Smooth muscle cell of the brain vasculature (primary cell): ENCODE measurements at places on chromosomes 6 and 20.

DNA sequence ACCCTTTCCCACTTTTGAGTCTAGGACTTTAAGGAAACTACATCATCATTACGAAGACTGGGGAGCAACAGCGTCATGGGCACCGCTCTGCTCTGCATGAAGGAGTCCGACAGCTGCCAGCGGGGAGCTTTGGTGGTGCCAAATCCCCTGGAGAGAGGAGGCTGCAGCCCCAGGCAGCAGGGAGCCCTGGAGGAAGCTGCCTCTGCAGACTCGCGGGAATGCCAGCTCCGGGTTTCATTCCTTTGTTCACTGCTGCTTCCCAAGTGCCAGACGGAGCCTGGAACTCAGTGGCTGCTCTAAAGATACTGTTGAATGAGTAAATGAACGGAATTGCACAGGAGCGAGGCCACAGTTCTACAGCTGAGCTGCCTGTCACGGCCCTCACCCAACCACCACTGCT, 196.5 kb upstream of the THBS2 start:
- DNase-seq = no peak

DNA sequence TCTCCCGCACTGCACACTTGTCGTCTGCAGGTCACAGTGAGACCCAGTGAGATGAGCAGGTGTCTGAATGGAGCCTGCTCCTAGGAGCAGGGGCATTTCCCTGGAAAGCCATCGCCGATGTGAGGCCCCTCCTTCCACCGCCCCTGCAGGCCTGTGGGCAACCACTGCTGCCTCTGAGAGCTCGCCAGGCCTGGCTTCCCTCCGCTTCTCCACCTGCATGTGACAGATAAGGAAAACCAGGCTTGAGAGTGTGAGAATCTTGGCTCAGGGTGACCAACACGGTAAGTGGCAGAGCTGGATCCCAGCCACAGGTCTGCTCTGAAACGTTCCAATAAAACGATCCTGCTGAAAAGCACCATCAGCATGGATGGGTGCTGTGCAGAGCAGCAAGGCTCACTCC, 332.8 kb downstream of the CDH4 start:
- DNase-seq = no peak

- DNase-seq = no peak
Measured at GRCh38 chr6:76770281-76770680, 693.0 kb downstream of the HTR1B start.

GRCh38 chr6:168915242-168915641, 338.4 kb downstream of the THBS2 start:
- DNase-seq = no peak

DNA sequence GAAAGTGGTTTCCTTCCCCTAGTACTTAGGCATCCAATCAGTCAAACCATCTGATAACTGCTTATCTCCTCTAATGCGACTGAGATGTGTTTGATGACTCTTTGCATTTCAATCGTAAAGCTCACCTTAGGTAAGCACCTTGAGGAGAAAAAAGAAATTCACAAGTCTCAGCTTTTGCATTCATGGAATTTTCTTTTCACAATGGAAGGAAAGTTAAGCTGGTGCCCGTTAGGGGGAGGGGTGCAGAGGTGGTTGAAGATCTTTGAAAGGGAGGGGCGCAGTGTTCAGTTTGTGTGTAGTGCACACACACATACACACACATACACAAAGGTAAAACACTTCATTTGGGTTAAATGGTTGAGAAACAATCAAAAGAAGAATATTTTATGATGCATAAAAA, 87.1 kb upstream of the SALL4 start:
- DNase-seq = no peak

- no peak for DNase-seq
Measured at GRCh38 chr20:25355011-25355595, 35.5 kb downstream of the ABHD12 start.

DNA sequence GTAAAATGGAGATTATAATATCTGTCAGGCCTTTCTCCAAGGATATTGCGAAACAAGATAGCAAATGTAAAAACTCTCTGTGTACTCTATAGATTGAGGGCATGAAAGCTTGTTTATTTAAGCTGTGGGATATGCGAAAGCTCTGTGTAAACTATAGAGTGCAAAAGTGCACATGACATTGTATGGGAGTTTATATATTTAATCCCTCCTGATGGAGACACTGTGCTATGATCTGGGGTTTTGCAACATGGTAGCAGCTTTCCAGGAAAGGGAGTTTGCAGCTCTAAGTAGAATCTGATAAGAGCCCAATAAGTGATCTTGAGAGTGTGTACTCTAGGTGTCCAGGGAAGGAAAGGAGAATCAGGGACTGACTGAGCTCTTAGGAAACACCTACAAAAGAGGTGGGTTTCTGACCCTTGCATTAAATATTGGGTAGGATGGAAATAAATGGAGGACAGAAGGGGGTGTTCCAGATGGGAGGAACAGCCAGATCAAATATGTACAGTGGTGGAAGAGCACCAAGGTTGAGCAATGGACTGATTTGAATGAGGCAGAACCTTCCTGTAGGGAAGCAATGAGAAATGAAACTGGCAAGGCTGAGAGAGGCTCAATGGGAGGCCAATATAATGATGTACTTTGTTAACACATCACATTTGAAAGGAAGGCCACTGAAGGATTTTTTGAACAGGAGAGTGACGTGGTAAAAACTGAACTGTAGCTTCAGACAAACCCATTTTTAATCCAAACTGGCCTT, 450.1 kb downstream of the GJA1 start:
- DNase-seq = no peak

- DNase-seq = no peak
Measured at GRCh38 chr6:104046426-104046825, 813.3 kb downstream of the HACE1 start.

GRCh38 chr20:41089555-41089954, 47.8 kb upstream of the PLCG1 start:
- no peak for DNase-seq

GRCh38 chr6:154606457-154606856, 96.0 kb upstream of the CNKSR3 start:
- DNase-seq = no peak

DNA sequence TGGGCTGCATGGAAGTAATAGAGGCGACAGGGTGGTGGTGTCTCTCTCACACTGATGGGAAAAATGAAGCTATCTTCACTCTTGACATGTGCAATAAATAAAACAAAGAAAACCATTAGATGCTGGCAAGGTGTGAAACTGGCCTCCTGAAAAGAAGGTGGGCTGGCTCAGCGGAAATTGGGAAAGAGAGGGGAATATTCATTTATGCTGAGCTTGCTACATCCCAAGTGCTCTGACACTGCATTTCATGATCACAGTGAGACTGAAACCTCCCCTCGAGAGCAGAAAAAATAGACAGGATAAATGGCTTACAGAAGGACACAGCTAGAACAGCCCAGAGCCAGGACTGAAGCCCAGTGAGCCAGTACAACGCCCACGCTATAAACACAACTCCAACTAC, 112.1 kb upstream of the SMLR1 start:
- DNase-seq = no peak

- no peak for DNase-seq
Measured at GRCh38 chr6:100269189-100269588, 195.5 kb downstream of the SIM1 start.

- no peak for DNase-seq
Measured at GRCh38 chr20:41118632-41119031, 18.7 kb upstream of the PLCG1 start.

- no peak for DNase-seq
Measured at GRCh38 chr6:21744331-21744730, 150.8 kb downstream of the SOX4 start.

- DNase-seq = peak; percentile 40
Measured at GRCh38 chr6:3489027-3489757, 32.3 kb upstream of the SLC22A23 start.

- no peak for DNase-seq
Measured at GRCh38 chr6:156416391-156416790, 360.8 kb upstream of the ARID1B start.

DNA sequence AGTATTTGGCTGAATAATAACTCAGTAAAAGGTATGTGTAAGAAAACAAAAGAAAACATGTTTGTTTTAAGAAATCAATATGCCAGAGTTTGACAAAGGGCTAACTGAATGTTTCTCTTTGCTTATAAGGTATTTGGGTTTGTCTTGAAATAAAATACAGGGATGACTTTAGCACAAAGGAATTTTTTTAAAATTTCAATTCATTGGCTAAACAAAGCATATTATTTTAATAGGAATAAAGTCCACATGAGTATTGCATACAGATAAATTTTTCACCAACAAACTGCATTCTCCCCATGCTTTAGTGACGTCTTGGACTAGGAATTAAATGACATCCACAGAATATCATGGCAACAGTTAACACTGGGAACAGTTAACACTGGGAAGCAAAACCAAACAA, 480.0 kb upstream of the JAG1 start:
- no peak for DNase-seq

- no peak for DNase-seq
Measured at GRCh38 chr20:45061244-45061643, 39.7 kb downstream of the KCNS1 start.

GRCh38 chr6:41247288-41247865, 19.2 kb downstream of the TREML4 start:
- DNase-seq = no peak

DNA sequence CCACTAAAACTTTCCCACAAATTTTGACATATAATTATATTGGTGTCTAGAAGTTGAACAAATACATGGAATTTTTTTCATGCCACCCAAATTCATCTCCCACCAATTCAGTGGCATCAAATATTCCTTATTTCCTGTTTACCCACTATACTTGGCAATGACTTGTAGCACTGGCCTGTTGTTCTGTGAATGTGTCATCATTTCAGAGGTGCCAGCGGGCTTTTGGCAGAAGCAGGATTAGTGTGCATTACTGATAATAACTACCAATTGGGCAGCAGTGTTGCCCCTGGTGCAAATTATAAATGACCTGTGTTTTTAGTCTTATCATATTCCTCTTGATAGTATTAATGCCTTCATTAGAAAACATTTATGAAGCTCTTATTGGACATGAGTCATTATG, 121.3 kb downstream of the TFAP2B start:
- DNase-seq = no peak

GRCh38 chr6:147209762-147210449, 5.7 kb downstream of the STXBP5 start:
- DNase-seq = no peak

GRCh38 chr6:23977706-23978105, 148.3 kb upstream of the NRSN1 start:
- no peak for DNase-seq

- no peak for DNase-seq
Measured at GRCh38 chr6:67200626-67201403, 1434.3 kb upstream of the ADGRB3 start.

GRCh38 chr6:21158873-21159272, 434.7 kb upstream of the SOX4 start:
- no peak for DNase-seq

- DNase-seq = no peak
Measured at GRCh38 chr6:40556023-40556422, 31.1 kb downstream of the LRFN2 start.

DNA sequence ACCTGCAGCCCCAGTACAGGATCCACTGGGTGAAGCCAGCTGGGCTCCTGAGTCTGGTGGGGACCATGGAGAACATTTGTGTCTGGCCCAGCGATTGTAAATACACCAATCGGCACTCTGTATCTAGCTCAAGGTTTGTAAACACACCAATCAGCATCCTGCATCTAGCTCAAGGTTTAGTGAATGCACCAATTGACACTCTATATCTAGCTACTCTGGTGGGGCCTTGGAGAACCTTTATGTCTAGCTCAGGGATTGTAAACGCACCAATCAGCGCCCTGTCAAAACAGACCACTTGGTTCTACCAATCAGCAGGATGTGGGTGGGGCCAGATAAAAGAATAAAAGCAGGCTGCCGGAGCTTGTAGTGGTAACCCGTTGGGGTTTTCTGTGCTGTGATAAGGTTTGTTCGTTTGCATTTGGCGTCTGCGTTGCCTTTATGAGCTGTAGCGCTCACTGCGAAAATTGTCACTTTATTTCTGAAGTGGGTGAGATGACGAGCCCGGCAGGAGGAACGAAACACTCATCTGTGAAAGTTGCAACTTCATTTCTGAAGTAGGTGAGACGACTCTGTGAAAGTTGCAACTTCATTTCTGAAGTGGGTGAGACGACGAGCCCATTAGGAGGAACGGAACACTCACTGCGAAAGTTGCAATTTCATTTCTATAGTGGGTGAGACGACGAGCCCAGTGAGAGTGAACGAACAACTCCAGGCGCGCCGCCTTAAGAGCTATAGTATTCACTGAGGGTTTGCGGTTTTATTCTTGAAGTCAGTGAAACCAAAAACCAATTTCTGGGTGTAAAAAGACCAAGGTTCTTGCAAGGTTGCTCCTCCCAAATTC, 31.1 kb downstream of the SERPINB6 start:
- no peak for DNase-seq

DNA sequence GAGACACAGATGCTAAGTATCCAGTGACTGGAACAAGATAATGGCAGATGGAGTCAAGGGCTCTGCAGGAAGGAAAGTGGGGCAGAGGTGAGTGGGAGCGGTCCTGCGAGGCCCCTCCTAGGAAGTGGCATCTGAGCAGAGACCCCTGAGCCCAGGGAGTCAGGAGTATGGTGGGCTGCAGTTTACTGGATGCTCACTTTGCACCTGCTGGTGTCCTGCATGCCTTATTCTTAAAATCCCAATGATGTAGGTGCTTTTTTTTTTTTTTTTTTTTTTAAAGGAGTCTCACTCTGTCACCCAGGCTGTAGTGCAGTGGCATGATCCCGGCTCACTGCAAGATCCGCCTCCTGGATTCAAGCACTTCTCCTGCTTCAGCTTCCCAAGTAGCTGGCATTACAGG, 5.6 kb downstream of the CEBPB start:
- no peak for DNase-seq

- DNase-seq = no peak
Measured at GRCh38 chr20:25300496-25301170, 52.7 kb downstream of the PYGB start.

DNA sequence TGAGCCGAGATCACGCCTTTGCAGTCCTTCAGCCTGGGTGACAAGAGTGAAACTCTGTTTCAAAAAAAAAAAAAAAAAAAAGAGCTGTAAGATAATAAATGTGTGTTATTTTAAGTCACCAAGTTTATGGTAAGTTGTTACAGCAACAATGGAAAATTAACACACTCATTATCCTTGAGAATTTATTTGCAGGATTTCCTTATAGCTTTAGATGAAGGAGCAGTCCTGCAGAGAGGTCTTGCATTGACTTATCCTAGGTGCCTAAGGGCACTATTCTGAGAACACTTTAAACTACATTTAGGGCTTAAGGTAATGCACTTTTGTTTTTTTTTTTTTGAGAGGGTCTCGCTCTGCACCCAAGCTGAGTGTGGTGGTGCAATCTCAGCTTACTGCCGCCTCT, 13.8 kb upstream of the SCAF8 start:
- no peak for DNase-seq

GRCh38 chr6:123393331-123393730, 243.4 kb downstream of the TRDN start:
- no peak for DNase-seq
